ENCODE measurements at places on chromosomes 6 and 20.

- no peak for DNase-seq
Observed at GRCh38 chr6:14921170-14921569, 324.7 kb upstream of the JARID2 start.

DNA sequence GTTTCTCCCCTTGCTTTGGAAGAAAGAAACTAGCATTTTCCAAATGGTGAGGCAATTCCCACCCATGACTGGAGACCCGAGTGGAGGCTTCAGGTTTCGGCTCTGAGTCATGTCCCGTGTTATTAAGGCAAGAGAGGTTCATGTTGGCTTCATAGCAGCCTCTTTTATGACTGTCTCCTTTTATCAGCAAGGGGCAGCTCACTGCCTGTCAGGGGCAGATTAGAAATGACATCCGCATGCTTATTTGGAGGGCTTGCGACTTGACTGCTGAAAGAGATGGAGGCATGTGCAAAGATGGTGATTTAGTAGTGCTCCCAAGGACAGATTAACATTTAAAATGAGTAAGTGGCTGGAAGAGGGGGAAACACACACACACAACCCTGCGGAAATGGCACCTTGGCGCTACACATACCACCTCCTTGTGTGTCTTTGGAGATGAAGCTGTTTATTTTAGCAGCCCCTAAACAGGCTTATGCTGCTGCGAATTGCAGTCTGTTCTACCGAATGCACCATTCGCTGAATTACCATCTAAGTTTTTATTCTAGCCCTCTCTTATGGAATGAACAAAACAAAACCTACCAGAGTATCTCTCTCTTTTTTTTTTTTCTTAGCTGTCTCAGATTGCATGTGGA lies 52.1 kb upstream of the VSTM2L start:
- no peak for DNase-seq

DNA sequence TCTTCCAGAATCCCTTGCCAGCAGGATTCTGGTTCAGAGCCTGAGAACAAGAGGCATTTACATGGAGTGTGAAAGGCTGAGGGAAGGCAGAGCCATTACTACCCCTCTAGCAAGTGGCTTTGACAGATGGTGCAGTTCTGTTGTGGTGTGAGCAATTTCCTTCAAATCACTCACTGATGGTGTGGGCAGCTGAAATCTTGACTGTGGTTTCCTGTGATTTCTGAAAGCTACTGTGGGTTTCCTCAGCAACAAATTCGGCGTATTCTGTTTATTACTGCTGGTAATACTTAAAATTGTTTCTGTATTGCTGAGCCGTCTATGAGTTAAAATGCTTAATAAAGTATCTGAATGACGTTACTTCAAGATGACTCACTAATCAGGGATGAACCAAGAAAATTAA lies 181.5 kb upstream of the TCF21 start:
- no peak for DNase-seq

DNA sequence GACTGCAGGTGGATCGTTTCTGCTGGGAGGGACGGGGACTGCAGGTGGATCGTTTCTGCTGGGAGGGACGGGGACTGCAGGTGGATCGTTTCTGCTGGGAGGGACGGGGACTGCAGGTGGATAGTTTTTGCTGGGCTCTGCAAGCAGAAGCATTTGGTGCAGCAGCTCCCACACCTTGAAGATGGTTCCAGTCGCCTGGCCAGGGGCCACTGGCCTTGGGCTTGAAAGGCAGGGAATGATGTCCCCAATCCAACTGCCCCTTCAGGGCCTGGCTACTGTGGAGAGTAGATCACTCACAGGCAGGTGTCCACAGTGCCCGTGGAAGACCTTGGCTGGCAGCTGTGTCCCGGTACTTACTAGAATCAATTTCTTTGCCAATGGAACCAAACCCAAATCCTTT lies 68.2 kb downstream of the PSMG4 start:
- no peak for DNase-seq

- no peak for DNase-seq
Observed at GRCh38 chr6:117624869-117625481, 22.7 kb upstream of the GOPC start.

GRCh38 chr20:540391-541201 lies 3.0 kb downstream of the CSNK2A1 start:
- DNase-seq: no peak

- DNase-seq: no peak
Observed at GRCh38 chr6:17100806-17101205, 1.0 kb upstream of the STMND1 start.

- no peak for DNase-seq
Observed at GRCh38 chr6:30568245-30568644, 3.0 kb upstream of the ABCF1 start.

- DNase-seq: no peak
Observed at GRCh38 chr20:24781418-24781980, 167.6 kb upstream of the CST7 start.

DNA sequence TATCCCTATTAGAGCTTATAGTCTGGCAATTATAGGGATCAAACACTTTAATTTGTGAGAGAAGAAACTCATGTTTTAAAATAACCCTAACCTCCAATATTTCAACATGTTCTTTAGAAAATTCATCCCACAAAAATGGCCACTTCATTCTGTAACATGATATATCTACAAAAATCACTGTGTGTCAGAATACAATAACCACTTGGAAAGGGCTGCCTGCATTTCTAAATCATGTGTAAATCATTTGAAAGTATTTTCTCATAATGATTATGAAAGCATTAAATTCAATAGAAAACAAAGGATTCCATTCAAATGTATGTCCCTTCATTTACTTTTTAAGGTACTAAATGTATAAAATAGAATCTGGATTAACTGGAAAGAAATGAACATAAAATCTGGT lies 101.4 kb upstream of the NHSL1 start:
- no peak for DNase-seq

GRCh38 chr6:135811170-135811569 lies 40.3 kb upstream of the PDE7B start:
- no peak for DNase-seq

GRCh38 chr6:100691972-100692371 lies 189.2 kb downstream of the ASCC3 start:
- no peak for DNase-seq

DNA sequence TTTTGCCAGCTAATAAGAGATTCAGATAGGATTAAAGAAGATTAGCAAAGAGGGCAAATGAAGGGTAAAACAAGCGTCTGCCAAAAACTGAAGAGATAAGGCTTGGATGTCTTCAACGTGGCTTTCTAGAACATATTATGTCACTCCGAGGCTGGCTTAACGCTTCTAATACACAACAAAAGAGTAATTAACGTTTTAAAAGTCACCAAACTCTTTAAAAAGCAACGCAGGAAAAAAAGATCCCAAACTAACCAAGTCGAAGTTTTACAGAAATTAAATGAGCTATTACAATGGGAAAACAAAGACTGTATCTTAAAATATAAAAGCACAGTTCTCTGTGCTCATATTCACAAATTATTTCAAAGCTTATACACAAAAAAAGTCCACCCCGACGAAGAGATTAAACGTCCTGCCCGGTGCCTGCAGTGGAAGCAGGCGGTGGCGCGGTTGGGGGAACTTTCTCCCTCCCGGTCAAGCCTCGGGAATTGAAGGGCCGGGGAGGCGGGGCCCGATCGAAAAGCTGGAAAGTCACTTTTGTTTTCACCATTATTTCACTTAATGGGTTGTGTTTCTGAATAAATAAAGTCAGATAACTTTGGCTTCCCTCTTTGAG lies 1.2 kb downstream of the MAK start:
- DNase-seq: no peak

DNA sequence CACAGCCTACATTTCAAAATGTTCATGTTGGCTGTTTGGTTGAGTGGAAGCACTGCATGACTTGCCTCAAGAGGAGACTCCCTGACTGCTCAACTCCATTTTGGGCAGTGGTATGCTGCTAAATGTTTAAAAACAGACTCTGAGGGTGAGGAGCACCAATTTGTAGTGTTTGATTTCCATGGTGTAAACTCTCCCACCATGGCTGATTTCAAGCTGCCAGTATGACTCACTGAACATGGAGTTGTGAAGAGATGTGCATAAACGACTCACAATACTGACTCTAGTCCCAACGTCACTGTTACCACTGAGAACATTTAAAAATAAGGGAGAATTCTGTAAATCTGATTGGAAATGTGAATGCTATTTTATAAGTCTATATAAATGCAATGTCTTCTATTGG lies 70.4 kb downstream of the BACH2 start:
- no peak for DNase-seq

DNA sequence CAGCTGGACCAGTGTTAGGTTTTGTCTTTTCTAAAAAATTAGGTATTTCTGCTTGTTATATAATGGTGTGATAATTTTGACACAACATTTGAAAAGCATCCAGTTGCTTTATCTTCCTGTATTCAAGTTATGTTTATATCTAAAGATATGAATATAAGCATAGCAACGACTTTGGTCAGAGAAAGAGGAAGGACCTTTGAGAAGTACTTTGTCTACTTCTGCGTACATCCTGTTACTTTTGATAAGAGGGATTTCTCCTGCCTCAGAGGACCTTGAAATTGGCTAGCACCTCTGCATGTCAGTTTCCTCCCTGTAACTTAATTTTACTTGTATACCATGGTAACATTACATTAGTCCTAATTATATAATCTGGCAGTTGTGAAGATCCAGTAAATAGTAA lies 24.8 kb downstream of the PHF20 start:
- DNase-seq: no peak

DNA sequence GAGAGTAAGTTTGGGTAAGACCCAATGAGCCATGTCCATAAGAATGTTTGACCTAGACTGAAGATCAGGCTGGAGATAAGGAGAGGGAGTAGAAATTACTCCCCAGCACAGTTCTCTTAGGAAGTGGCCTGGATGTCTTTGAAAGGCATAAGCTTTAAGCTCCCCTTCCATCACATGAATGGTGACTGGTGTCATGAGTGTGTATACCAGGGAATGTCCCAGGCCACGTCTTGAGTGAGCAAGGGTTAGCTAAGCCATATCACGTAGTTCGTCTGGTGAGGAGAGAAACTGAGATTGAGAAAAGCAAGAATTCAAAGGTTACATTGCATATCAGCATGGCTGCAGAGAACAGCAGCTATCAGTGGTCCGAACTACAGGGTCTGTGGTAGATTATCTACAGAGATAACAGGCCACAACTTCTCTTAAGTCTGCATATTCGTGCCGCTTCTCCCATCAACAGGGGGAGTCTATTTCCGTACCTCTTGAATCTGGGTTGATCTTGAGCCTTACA lies 60.1 kb upstream of the BMP2 start:
- no peak for DNase-seq

GRCh38 chr6:10759884-10760329 lies 12.3 kb downstream of the TMEM14B start:
- DNase-seq: no peak

DNA sequence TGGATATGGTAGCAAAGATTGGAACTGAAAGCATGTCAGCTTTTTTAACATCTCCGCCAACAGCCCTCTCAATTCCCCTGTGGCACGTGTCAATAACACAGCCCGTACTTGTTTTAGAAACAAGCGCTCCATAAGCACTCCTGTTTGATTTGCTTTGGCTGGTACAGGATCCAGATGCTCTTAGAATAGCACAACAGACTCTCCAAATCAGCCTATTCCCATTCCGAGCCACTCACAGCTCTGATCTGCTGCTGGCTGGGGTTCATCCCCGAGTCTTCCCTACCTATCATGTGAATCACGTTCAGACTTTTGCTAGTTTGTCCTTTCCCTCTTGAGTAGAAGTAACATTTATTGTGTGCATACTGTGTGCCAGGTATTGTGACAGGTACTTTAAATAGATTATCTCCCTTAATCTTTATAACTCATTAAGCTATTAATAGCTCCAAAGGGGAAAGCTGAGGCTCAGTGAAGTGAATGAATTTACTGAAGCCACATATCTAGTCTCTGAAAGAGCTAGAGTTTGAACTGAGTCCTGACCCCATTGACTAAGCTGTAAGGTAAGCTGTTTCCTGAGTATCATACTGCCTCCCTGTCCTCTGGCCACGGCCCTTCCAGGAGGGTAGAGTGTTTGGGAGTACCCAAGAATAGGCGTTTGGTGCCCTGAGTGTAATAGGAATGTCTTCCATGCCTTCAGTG lies 46.7 kb downstream of the RALY start:
- no peak for DNase-seq

GRCh38 chr6:74632196-74632875 lies 573.5 kb downstream of the COL12A1 start:
- DNase-seq: no peak

- no peak for DNase-seq
Observed at GRCh38 chr6:140988780-140989179, 1143.9 kb upstream of the GJE1 start.

- no peak for DNase-seq
Observed at GRCh38 chr6:41579088-41579610, 33.0 kb downstream of the FOXP4 start.

DNA sequence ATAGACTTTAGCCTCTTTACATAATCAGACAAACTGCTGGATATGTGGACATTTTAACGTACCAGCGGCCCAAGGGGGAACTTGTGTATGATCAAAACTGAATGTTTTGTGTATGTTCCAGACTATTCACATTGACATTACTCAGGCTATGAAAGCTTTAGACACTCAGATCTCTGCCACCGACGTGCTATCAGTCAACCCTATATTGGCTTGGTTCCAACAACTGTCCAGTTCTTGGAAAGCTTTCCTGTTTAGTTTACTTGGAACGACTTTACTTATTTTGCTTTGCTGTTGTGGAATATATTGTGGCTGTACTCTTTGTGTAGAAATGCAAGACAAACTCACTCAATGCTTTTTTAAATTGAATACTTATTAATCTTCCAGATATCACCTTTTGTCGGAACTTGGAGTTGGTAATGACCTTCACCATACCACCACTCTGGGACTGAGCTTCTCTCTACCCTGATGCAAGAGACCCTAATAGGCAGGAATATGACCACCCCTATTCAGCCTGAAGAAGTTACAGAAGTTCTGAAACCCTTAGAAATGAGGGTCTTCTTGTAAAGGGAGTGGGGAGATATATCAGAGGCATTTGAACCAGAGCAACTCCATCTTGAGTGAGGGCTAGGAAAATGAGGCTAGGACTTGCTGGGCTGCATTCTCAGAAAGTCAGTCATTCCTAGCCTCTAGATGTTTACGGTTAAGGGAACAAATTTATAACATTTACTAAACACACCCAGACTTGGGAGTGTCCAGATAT lies 49.0 kb upstream of the PAX1 start:
- DNase-seq: no peak

DNA sequence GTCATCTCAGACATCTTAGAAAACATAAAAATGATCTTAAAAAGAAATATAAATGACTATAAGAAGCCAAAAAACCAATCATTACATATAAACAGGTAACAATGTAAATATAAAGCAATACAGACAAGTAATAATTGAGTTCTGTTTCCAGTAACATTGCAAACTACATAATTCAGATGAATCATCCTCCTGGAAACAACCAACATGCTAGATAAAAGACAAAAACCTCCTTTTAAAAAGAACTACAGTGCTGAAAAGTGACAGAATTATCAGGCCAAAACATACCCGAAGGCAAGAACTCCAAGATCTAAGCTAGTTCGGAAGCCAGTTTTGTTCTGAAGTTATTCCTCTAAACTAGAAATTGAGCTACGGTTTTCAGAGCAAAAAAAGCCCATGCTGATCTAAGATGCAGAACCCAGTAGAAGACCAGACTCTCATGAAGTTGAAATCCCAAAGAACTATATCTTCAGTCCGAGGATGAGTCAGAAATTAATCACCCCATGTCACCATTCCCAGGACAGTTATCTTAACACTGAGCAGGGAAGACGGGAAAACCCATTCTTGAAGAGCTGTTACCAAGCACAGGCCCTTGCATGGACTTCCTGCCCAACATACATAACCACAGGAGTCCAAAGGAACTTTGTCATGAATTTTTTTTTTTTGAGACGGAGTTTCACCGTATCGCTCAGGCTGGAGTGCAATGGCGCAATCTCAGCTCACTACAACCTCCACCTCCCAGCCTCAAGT lies 9.8 kb downstream of the PGM3 start:
- no peak for DNase-seq

GRCh38 chr6:169034516-169035167 lies 219.0 kb downstream of the THBS2 start:
- no peak for DNase-seq

Data from NCI-H187 treated with DMSO at 0.1 percent for 48 hours (cell line).